Germinal center (tissue), 1 donor: ENCODE measurements at places on chromosomes 12 and 14.

DNA sequence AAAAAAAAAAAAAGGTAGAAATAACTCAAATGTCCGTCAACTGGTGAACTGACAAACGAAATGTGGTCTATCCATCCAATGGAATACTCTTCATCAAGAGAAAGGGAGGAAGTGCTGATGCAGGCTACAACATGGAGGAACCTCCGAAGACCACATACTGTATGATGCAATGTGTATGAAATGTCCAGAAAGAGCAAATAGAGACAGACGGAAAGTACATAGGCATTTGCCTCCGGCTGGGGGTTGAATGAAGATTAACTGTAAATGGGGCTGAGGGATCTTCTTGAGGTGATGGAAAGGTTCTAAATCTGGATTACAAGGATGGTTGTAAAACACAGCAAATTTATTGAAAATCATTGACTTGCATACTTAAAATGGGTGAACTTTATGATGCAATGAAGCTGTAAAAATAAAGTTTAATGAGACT, 35.4 kb downstream of the DLK1 start:
- DNase-seq, result no peak

- no peak for DNase-seq
These were observed 167.7 kb upstream of the PLXNC1 start for GRCh38 chr12:93980711-93981110.

DNA sequence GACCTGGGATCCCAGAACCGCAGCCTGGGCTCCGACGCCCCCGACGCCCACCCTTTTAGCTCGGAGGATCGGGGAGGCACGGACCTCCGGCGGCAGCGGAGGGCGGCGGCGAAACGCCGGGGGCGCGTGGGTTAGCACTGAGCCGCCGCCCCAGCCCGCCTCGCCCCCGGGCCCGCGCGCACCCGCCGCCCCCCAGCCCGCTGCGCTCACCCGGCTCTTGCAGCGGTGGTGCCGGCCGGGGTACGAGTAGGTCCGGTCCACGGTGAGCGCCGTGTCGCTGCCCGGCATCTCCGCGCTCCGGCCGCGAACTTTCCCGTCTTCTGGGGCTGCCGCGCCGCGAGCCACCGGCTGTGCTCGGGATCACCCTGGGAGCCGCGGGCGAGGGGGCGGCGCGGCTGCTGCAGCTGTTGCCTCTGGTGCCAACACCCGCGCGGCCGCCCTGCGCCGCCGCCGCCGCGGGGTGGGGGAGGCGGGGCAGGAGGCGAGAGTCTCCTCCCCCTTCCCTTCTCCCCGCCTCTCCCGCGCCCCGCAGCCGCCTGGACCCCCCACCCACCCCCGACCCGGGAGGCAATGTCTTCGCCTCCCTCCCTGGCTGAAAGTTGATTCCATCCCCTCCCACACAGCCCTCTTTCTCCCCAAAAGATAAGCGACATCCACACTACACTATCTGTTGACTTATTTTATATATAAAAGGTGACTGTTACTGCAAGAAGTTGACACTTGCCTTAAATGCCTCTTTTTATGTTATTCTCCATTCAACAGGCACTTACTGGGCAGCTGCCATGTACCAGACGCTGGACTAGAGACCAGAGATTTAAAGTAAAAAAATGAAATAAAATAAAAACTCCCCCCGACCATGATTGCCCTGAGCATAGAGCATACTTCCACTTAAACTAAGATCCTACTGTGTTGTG, at the start of gene TMCC3:
TMCC3 (minus strand) TSS at position 415 of the 914 bp plus-strand sequence; CDS start at position 288, 127 bp downstream.
- DNase-seq, result peak; percentile 50

DNA sequence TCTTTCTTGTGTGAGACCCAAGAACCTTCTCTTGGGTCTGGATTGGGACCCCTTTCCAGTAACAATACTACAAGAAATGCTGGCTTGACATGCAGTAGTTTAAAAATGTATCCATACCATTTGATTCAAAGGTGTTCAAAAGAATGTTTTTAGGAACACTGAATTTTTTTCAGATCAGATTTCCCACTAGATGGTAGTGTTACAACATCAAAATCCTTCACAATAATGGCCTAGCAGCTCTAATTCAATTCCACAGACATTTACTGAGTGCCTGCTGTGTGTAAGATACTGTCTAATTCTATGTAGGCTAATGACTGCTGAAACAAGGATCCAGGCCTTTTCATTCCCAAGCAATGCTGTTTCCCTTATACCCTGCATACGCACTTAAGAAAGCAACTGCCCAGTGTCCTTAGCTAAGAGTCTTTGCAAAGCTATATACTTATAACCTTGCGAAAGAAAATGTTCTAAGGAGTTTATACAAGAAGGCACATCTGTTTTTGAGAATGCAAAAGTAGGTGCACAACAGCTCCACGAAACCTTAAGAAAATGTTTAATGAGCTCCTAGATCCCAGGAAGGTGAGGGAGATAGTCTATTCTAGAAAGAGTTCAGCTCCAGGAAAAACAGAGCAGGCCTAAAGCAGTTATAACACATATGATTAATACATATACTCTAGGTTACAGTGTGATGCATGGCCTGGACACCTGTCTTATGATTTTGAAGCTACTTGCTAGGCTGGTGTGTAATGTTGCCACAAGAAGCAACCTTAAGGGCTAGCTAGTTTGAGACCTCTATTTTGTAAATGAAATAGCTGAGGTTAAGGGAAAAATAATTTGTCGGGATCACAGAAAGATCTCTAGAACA, 50.9 kb upstream of the PKP2 start:
- DNase-seq, result no peak

DNA sequence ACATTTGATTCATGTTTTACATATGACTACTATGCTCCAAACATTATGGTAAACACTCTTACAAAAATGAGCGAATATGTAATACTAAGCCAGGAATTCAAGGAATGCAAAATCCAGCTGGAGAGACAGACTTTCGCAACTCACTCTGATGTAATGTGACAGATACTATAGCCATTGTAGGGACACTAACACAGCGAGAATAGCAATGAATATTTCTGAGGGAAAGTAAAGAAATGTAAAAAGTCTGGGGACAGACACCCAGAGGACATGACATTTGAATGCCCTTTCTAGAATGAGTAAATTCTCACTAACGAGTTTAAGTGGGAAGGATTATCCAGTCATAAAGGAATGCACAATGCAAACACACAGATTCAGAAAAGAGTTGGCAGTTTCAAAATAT, 121.9 kb downstream of the PIK3C2G start:
- no peak for DNase-seq

- no peak for DNase-seq
These were observed 8.2 kb upstream of the ZNF740 start for GRCh38 chr12:53172352-53172751.

- no peak for DNase-seq
These were observed 245.8 kb downstream of the FBXL14 start for GRCh38 chr12:1348606-1349005.

DNA sequence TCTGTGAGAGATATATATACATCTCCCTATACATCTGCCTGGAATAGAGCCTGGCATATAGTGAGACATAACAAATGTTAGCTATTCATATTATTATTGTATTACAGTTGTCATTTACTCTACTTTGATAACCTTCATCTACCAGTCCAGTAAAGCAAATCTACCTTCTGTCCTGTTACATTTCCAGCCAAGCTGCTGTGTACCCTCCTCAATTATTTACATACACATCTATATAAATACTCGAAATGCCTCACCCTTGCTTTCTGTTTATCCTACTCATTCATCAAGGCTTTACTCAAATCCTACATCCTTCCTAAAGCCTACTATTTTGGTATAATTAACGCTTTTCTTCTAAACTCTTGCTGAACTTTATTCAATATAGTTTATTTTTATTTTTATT, 8.7 kb downstream of the ZBTB1 start:
- no peak for DNase-seq

- DNase-seq, result no peak
These were observed 71.7 kb downstream of the ANO2 start for GRCh38 chr12:5873281-5873919.

DNA sequence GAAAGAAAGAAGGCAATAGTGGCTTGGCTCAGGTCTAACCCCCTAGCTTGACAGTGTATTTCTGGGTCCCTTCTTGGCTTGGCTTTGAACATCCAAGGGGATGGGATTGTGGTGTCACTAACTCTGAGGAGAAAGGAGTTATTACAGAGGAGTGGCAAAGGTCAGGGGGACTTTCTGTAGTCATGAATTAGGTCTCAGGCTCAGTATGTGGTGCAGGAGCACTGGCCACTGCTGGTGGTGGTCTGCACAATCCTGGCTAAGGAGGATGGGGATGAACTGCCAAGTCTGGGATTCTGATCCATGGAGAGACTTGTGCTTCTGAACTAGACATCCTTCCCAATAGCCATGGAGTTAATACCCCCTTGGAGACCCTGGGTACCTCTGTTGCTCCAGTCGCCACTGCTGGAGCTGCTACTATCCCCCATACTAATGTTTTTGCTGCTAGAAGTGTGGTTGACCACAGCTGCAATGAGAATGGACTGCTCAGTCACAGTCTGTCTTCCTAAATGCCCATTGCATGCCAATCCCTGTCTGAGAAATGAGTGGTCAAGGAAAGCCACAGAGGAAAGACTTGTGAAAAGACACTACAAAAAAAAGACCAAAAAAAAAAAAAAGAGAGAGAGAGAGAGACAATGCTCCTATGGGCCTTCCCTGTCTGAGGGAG, 32.5 kb downstream of the KRT76 start:
- DNase-seq, result no peak

DNA sequence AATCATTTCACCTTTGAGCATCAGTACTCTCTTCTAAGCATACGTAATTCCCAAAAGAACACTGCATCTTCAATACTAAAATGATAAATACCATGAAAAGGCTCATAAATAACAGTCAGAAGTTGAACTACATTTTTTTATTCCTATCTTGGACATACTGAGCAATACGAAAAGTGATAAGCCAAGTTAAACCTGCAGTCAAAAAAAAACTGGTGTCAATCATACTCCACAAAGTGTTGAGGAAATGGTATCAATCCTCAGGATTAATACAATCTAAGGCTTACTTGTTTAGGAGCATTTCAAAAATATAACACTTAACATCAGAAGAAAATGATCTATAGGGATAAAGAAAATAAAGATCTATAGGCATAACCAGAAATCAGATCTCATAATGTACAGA, 5.5 kb downstream of the BTG1 start:
- DNase-seq, result no peak

GRCh38 chr12:128829861-128830504, 6.2 kb upstream of the SLC15A4 start:
- peak; percentile 77 for DNase-seq

GRCh38 chr12:131044136-131044535, 90.4 kb downstream of the ADGRD1 start:
- no peak for DNase-seq

GRCh38 chr14:73870525-73871235, 16.0 kb upstream of the ZNF410 start:
- no peak for DNase-seq

- no peak for DNase-seq
These were observed 42.6 kb upstream of the POC1B start for GRCh38 chr12:89568484-89568883.

DNA sequence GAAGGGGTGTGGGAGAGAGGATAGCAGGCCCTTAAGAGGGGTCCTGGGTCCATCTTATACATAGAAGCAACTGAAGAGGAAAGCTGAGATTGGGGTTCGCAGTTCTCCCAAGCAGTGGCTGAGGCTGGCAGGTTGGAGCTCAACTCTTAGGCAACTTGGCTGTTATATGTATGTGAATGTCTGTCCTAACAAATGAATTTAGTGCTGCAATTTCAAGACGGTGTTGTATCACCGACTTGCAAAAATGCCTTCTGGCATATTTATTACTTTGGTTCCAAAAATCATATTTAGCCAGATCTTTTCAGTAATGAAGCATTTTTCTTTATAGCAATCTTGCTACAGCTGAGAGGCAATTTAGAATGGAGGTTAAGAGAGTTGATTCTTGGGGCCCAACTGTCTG, 148.3 kb downstream of the AKAP6 start:
- DNase-seq, result no peak

DNA sequence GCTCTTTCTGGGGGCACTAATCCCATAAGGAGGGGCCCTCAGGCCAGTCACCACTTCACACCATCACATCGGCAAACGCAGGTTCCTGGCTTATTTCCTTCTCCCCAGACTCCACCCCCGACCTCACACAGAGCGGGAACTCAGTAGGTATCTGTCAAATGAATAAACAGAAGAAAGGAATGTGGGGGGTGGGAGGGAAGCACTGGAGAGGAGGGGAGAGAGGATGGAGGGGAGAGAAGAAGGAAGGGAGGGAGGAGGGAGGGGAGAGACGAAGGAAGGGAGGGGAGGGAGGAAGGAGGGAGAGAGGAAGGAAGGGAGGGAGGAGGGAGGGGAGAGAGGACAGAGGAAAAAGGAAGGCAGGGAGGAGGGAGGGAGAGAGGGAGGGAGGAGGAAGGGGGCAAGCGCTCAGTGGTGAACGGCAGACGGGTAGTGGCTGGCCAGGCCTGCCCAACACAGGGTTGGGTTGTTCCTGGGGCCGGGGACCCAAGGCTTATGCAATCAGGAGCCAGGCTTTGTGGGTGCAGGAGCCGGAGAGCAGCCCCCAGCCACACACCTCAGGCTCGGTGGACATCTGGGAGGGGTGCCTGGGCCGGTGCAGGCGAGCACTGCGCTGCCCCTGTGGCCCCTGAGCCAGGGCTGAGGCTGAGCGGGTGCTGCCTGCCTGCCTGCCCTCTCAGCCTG, 52.6 kb upstream of the FBRSL1 start:
- DNase-seq, result no peak

DNA sequence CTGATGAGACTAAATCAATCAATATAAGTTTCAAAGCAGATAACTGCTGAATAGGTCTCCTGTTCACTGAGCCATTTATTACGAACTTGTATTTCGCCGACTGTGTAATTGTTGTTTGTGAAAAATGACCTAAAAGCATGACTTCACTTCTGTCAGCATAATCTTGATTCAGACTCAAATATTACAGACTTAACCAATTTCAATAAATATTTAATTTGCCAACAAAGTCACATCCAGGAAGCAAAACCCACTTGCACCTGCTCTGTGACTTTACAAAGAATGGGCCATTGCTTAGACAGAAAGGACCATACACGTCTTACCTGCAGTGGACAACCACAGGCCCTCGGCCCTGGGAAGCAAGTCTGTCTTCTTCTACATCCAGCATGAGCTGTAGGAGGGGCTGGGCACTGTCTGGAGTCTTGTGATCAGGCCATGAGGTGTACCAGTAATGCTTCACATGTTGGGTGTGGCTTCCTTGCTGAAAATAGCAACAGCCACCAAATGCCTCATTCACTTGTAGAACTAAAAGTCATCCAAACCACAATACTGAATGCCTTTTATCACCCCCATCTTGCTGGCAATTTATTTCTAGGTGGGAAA, 23.5 kb upstream of the PTPRB start:
- DNase-seq, result no peak

- DNase-seq, result no peak
These were observed 89.2 kb upstream of the TMEM263 start for GRCh38 chr12:106866426-106867080.
